ENCODE measurements at places on chromosomes 3 and 15. TPM values are rescaled to one million over a fixed set of nuclear protein-coding genes. Genes with fewer than 3 reads are reported as not detected.

DNA sequence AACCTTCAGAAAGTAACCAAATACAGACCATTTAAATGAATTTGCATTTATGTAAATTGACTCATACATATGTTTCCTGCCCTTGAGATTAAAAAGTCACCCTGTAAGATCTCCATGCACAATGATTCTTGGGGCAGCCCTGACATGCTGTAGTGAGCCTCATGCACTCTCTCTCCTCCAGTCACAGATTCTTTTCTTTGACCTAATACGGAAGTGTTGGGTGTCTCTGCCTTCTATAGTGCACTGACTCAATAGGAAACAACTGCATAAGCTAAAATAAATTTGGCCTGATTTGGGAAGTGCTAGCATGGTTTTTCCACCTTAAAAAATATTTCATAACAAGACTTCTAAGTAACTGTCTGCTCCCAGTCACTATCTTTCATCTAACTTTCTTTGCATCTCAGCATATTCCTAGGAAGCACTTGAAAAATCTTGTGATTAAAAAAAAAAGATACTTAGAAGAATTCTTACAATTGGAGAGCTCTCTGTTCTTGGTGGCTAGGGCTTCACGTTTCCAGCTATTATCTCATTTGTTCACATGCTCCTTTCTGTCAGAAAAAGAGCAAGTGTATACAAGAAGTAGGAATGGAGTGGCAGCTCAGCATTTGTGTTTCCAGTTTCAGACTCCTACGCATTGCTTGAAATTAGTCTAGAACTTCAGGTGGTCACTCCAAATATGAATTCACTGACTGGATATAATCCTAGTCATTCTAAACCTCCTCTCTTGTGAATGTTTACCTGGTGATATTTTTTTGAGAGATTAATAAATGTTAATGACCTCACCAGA, 207.9 kb upstream of the COL8A1 start:
- no peak overlapping the region for H3K27ac ChIP-seq
- H3K4me3 ChIP-seq, result no peak overlapping the region
- H3K27me3 ChIP-seq, result no peaks in the 10 kb centered on the region
- no peaks in the 10 kb centered on the region for H3K4me1 ChIP-seq

DNA sequence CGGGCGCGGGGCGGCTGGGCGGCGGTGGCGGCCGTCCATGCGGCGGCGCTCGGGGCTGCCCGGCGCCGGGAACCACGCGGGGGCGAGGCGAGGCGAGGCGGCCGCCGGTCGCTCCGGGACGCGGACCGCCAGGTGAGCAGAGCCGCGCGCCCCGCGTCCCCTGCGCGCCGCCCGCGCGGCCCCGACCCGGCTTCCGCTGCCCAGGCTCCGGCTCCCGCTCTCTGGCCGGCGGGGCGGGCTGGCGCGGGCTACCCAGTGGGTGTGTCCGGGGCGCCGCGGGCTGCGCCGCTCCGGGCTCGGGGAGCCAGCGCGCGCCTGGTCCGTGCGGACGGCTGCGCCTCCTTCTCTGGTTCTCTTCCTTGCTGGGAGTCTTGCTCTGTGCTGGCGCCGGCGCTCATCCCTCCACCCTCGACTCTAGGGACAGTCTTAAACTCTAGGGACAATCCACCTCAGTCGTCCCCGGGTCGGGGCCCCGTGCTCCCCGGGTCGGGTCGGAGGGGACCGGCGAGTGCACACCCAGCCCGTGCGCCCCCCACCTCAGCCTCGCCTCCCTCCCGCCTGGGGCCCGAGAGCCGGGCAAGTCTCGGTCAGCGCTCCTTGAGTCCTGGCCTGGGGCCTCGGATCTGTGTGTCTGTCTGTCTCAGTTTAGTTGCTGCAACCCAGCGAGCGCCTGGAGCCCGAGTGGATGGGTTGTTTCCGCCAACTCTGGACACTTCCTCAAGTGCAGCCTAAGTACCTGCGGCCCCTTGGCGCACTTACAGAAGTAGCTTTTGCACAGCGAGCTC, 488 bp downstream of the THSD4 start:
- peak overlapping the region; percentile 39 for H3K27ac ChIP-seq
- peaks cover 8% of the 10 kb centered on the region for H3K4me1 ChIP-seq
- peaks cover 6% of the 10 kb centered on the region for H3K27me3 ChIP-seq

- peak; percentile 60 for DNase-seq
- H3K27ac ChIP-seq, result peak overlapping the region; percentile 47
- H3K27me3 ChIP-seq, result no peaks in the 10 kb centered on the region
- no peak overlapping the region for H3K4me3 ChIP-seq
Observed at GRCh38 chr3:49968346-49968745, 28.4 kb downstream of the RBM6 start.

DNA sequence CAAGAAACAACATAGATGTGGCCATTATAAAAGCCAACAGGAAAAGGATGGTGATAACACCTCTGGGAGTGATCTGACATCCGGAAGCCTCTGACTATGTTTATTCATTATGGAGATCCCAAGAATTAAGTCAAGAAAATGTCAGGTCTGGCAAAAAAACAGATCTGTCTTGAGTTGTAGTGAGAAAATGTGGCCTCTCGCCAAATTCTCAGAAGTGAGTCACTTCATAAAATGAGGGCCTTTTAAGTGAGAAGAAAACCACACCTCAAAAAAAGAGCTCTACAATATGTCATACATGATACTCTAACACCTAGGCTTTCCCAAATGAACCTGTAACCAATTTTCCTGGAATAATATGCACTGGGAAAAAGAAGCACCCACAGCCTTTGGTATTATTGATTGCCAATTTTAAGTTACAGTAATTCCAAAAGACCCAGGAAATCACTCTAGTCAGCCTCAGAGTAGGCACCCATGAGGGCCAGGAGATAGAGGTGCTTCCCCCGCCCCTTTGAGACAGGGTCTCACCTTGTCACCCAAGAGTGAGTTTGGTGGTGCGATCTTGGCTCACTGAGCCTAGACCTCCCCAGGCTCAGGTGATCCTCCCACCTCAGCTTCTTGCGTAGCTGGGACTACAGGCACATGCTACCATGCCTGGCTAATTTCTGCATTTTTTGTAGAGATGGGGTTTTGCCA, 38.0 kb downstream of the CCR3 start:
- no peak for DNase-seq
- H3K27ac ChIP-seq, result no peak overlapping the region
- H3K27me3 ChIP-seq, result peaks cover 2% of the 10 kb centered on the region
- no peak overlapping the region for H3K4me3 ChIP-seq

- peak overlapping the region; percentile 97 for H3K4me3 ChIP-seq
- peak overlapping the region; percentile 85 for H3K27ac ChIP-seq
- H3K36me3 ChIP-seq, result peaks cover 39% of the 10 kb centered on the region
Observed at GRCh38 chr15:64162478-64162868, 349 bp downstream of the PPIB start.

DNA sequence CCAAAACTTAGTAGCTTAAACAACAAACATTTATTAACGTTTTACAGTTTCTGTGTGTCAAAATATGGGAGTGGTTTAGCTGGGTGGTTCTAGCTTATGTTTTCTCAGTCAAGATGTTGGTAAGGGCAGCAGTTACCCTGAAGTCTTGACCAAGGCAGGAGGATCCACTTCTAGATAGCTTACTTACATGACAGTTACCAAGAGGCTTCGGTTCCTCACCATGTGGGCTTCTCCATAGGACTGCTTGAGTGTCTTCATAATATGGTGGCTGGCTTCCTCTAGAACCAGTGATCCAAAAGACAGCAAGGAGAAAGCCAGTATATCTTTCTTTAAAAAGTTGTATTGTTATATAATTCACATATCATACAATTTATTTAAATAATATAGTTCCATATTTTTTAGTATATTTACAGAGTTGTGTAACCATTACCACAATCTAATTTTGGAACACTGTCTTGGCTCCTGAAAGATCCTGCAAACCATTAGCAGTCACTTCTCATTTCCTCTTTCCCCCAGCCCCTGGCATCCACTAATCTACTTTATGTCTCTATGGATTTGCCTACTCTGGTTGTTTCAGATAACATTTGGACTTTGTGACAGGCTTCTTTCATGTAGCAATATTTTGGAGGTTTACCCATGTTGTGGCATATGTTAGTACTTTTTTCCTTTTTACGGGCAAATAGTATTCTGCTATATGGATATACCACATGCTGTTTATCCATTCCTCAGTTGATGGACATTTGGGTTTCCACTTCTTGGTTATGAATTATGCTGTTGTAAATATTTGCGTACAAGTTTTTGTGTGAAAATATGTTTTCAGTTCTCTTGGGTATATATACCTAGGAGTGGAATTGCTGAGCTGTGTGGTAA, 33.3 kb downstream of the MAPK6 start:
- H3K27me3 ChIP-seq, result no peaks in the 10 kb centered on the region
- H3K36me3 ChIP-seq, result peaks cover 55% of the 10 kb centered on the region
- no peak overlapping the region for H3K27ac ChIP-seq
- H3K4me1 ChIP-seq, result no peaks in the 10 kb centered on the region
- no peak for DNase-seq

GRCh38 chr15:67691450-67691849, 133.9 kb upstream of the SKOR1 start:
- no peaks in the 10 kb centered on the region for H3K27me3 ChIP-seq
- H3K4me3 ChIP-seq, result no peak overlapping the region
- H3K4me1 ChIP-seq, result no peaks in the 10 kb centered on the region
- H3K27ac ChIP-seq, result no peak overlapping the region
- no peaks in the 10 kb centered on the region for H3K36me3 ChIP-seq
- no peak for DNase-seq

DNA sequence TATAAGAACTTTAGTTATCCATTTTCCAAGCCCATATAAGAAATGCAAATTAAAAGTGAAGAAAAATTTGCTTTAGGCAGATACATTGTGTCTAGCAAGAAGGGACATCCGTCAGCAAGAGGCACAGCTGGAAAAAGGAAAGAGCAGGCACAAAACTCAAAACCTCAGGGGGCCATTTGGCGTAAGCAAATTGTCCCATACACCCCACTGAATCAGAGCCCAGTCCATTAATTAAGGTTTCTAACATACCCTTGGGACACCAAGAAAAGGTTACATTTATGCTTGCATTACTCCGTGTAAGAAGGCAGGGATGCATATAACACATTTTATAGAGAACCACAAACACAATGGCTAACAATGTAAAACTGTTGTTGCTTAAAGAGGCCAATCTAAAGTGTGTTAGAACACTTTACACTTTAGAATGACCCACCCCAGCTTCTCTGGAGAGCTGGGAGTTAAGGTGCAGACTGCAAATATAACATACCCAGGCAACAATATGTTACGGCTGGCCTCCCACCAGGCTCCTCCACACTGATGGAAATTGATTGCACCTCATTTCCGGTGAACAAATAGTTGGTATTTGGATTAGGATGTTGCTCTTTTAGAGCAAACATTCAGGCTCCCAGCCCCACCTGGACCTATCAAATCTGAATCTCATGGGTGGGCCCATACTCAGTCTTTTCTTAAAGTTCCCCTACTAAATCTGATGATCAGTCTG, 23.2 kb downstream of the SEMA5B start:
- H3K4me1 ChIP-seq, result no peaks in the 10 kb centered on the region
- no peak overlapping the region for H3K4me3 ChIP-seq
- H3K36me3 ChIP-seq, result no peaks in the 10 kb centered on the region
- H3K27me3 ChIP-seq, result peaks cover 29% of the 10 kb centered on the region

- H3K4me1 ChIP-seq, result peaks cover 2% of the 10 kb centered on the region
- H3K36me3 ChIP-seq, result peaks cover 15% of the 10 kb centered on the region
- DNase-seq, result no peak
Observed at GRCh38 chr3:138673641-138674530, 65.3 kb downstream of the FAIM start.

DNA sequence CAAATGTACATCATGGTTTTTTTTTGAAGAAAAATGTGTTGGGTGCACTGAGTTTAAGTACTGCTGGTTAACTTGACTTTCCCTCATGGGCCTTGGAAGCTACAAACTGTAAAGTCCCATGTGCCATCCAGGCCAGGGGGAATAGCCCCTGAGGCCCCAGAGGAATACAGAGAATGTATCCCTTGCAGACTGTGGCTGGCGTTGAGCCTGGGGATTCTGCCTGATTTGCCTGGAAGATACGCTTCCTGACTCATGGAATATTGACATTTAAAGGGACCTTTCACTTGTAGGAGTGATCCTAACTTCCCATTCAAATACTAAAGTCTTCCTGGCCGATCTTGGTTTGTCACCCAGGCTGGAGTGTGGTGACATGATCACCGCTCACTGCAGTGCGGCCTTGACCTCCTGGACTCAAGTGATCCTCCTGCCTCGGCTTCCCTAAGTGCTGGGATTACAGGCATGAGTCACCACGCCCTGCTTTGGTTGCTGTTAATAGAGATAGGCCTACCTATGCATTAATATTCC, 42.0 kb downstream of the ADAMTSL3 start:
- H3K4me1 ChIP-seq, result no peaks in the 10 kb centered on the region
- no peaks in the 10 kb centered on the region for H3K36me3 ChIP-seq
- H3K4me3 ChIP-seq, result no peak overlapping the region

DNA sequence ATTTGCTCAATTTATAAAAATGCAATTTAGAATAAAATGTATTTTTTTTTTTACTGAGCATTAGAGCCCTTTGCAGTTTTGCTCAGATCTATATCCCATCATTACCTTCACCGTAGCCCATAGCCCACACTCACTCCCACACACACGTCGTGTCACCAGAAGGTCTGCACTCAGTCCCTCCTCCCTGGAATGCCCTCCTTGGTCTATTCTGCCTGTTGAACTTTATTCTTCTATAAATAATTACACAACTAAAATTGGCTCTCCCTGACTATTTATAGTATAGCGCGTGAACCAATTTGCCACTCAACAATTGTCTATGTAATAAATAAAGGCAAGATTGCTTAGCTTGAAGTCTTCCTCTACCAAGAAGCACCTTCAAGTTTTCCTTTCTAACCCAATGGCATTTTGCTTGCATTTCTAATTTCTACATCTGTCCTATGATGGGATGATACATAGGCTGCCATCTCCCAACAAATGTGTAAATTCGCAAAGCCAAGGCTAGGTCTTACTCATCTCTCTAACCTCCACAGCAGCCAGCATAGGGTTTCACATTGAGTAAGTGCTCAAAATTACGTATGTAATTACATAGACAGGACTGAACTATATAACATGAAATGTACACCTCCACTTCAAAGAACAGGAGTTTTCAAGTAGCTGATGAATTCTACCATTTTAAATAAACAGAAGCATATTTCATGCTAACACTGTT, 172.0 kb upstream of the HES1 start:
- DNase-seq, result no peak
- peaks cover 12% of the 10 kb centered on the region for H3K4me1 ChIP-seq
- no peak overlapping the region for H3K27ac ChIP-seq
- H3K36me3 ChIP-seq, result no peaks in the 10 kb centered on the region

GRCh38 chr3:142725357-142725739, 1.5 kb downstream of the TRPC1 start:
- no peak for DNase-seq
- H3K36me3 ChIP-seq, result no peaks in the 10 kb centered on the region
- peaks cover 18% of the 10 kb centered on the region for H3K27me3 ChIP-seq
- H3K27ac ChIP-seq, result no peak overlapping the region
- H3K4me1 ChIP-seq, result peaks cover 7% of the 10 kb centered on the region

TMEM62 gene
- polyA plus RNA-seq, result 30.6 TPM

PRRT3 gene
- 1.8 TPM for polyA plus RNA-seq

PLCH1 gene
- polyA plus RNA-seq, result 7.4 TPM

BCL2A1 gene
- polyA plus RNA-seq, result 4.9 TPM

PIF1 gene
- 7.2 TPM for polyA plus RNA-seq

LPP gene
- 41.2 TPM for polyA plus RNA-seq

ERC2 gene
- 2.4 TPM for polyA plus RNA-seq

TMEM45A gene
- 10.6 TPM for polyA plus RNA-seq
